ENCODE measurements at places on chromosomes 11 and 22.
A peak's percentile ranks its signal among the peaks of the same experiment; 100 is the strongest.

DNA sequence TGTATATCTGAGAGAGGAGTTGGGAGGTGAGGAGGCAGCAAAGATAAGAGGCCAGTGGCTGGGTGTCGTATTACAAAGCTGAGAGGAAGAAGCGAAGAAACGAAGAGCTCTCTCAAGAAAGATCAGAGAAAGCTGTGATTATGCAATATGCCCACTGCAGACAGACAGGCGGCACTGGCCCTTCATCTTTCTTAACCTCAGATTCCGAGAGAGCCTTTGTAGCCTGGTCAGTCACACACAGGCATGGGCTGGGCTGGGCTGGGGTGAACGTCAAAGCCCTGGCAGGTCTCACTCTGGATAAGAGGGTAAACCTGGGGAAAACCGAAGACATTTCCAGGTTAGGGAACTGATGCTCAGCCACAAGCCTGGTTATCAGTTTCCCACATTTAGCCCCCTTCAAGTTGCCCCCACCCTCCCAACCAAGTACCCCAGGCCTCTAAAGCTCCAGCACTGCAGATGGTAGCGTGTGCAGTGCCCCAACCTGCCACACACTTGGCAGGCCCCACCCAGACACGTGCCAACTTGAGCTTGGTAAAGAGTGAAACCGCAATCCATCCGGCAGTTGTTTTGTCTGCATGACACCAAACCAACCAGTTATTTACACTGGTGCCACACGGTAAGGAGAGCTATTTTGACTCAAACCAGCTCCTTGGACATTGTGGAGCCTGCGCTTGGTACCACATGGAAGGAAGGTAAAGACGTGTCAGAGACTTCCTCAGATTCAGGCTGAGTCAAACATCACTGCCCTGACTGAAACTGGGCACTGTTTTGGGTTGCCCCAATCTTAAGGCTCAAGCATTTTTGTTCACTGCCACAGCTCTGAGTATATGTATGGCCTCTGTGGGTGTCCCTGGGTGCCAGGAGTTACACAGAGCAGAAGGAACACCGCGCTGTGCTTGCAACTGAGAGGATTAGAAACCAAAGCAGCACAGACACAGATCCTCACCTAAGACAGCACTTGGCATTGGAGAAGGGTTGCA lies 135.9 kb downstream of the FDX1 start:
- no peak for DNase-seq

DNA sequence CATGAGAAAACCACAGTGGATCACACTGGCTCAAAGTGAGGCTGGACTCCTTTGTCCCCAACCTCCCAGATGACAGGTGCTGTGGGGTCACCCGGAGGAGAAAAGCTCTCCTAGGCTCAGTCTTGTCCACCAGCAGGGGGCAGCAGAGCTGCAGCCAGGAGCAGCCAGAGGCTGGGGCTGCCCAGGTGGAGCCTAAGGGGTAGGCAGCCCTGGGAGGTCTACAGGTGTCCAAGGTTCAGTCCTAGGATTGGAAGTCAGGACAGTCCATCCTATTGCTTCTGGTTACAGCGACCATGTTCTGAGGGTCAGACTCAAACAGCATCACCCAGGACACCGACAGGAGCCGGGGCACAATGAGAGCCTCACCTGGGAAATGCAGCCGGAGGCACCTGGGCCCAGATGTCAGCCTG lies 77.6 kb upstream of the IGLL5 start:
- DNase-seq = no peak

DNA sequence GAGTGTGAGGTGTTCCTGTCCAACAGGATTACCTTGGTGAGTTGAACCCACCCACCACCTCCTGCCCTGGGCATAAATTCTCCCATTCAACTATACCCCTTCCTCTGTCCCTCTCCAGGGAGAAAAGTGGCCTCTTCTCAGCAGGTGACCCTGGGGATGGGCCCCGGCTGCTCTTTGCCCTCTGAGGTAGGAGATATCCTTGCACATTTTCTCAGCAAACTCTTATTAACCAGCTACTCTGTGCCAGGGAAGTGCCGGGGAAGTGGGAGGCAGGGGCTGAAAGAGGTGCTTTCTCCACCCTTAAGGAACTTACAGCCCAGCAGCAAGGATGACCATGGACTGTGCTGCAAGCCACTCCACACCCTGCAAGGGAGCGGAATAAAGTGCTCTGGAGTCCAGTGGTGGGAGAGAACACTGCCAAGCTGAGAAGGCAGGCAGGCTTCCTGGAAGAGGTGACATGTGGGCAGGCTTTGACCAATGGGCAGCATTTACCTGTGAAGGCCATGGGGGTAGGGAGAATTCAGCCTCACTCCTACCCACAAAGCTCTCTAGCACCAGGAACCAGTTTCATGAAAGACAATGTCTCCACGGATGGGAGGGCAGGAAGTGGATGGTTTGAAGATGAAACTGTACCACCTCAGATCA lies 21.9 kb upstream of the OAF start:
- no peak for DNase-seq

DNA sequence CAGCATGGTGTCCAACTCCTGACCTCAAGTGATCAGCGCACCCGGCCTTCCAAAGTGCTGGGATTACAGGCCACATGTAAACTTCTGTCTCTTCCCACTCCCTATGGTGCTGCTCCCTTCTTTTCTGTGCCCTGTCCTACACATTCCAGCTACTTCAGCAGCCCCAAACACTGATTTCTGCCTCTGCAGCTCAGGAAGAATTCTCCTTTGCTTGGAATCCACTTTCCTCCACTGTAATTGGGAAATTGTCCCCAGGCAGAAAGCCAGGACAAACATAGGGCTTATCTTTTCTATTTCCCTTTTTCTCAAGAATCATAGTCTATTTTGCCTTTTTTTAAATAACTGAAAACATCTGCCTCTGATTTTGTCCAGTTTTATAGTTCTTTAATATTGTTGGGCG lies 21.3 kb upstream of the DRG1 start:
- peak; percentile 2 for DNase-seq

GRCh38 chr22:19636696-19637407 lies 77.5 kb upstream of the SEPTIN5 start:
- DNase-seq = no peak

- no peak for DNase-seq
Measured at GRCh38 chr22:19806213-19807160, 45.9 kb downstream of the TBX1 start.

DNA sequence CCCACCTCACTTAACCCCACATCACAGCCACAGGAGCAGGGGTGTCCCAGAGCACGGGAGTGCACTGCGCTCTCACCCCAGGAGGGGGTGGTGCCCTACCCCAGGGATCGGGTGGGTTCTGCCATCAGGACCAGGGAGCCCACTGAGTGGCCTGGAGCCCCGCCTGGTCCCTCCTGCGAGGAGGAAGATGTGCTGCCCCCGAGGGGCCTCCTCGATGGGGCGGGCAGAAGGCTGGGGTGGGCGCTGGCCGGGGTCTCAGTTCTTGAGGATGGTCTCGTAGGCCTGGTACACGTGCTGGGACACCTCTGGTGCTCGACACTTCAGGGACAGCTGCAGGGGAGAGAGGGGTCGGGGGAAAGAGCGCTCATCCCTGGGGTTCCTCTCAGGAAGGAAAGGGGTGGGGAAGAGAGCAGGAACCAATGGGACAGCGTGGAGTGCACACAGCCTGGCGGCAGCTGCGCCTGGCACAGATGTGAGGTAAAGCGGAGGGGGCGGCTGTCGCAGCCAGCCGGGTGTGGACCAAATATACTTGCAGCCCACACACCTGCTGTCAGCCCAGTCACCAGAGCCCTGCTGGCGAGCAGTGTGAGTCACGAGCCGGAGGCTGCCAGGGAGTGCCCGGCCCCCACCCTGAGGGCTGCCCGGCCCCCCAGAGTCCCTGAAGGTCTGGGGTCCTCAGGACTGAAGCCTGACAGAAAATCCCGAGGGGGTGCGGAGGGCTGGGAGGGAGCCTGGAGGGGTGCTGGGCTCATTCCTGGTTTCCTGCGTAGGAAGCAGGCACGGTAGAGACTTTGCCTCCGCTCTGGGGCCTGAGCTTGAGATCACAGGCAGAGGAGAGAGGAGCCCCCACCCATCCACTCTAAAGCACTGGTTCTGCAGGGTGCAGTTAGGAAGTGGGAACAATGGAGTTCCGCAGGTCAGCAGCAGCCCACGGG lies 13.3 kb upstream of the RASL10A start:
- DNase-seq = no peak

- no peak for DNase-seq
Measured at GRCh38 chr22:19961868-19962245, 20.2 kb upstream of the TXNRD2 start.

DNA sequence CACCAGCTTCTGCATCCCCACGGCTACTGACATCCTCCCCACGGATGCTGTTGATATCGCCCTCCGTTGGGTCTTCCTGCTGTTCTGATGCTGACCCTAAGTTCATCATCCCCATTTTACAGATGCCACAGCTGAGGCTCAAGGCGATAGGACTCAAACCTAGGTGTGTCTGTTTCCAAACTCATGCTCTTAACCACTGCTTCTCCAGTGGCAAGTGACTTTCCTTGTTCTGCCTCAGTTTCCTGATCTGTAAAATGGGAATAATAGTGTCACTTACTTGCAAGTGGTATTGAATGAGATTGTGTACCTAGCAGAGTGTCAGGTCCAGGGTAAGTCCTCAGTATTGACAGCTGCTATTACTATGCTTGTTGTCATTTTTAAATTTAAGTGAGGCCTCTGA lies 14.4 kb upstream of the SLC22A6 start:
- DNase-seq = no peak

DNA sequence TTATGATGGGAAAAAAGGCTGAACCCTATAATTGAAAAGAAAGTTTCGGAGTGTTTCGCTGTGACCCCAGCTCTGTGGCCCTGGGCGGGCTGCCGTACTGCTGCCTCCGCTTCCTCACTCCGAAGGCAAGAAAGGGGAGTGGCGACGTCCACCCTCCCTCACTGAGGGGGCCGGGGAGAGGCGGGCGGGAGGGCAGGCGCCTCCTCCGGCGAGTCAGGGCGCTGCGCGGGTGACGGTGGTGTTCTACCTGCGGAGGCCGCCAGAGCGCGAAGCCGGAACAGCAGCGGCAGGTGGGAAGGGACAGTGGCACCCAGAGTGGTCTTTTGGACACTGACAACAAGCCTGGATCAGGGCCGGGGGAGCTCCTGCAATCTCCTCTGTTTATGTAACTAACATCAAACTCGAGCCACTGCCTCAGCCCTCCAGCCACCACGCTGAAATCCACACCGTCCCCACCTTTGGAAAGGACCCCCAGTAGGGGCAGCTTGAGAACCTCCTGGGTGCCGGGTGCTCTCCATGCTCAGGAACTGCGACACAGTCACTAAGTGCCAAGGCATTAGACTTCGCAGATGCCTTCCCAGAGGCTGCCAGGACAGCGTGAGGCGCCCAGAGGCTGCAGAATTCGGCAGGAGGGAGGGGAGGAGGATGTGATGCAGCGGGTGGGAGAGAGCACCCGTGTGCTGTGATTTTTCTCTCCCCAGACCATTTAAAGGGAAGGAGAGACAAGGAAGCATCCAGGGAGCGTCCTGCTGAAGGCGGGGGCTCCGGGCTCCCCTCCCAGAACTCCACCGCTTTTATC lies 25.5 kb downstream of the BID start:
- no peak for DNase-seq

Data from BJ (cell line).